A549 treated with RU486 at 1 μM for 4 hours (cell line): ENCODE measurements at places on chromosomes 12 and 14. TPM values are rescaled to one million over a fixed set of nuclear protein-coding genes. Genes with fewer than 3 reads are reported as not detected.

CCT2 gene
- total RNA-seq: 261 to 378 TPM (median 303 TPM) in 5 replicates

AKAP6 gene
- 0.15 to 0.96 TPM (median 0.70 TPM) in 5 replicates for total RNA-seq

BICDL1 gene
- 2.3 to 4.5 TPM (median 4.1 TPM) in 5 replicates for total RNA-seq

PHETA1 gene
- 5.4 to 9.9 TPM (median 8.4 TPM) in 5 replicates for total RNA-seq

GPRC5D gene
- not detected in 5 replicates for total RNA-seq

RERG gene
- 0.15 to 0.22 TPM (median 0.16 TPM) in 4 of 5 replicates, not detected in the other for total RNA-seq

TBX3 gene
- 20.5 to 30.0 TPM (median 27.8 TPM) in 5 replicates for total RNA-seq

PTHLH gene
- total RNA-seq: 33.7 to 38.2 TPM (median 35.7 TPM) in 5 replicates

IGF1 gene
- 0.30 TPM in 1 of 5 replicates, not detected in the others for total RNA-seq

MSI1 gene
- total RNA-seq: 0.59 to 1.6 TPM (median 1.4 TPM) in 5 replicates

NRXN3 gene
- total RNA-seq: 0.65 to 1.1 TPM (median 1.1 TPM) in 5 replicates

REP15 gene
- 0.12 to 0.65 TPM (median 0.40 TPM) in 4 of 5 replicates, not detected in the other for total RNA-seq

HSPB8 gene
- 13.0 to 20.4 TPM (median 16.5 TPM) in 5 replicates for total RNA-seq

SERPINA9 gene
- total RNA-seq: not detected in 5 replicates

HECTD1 gene
- 48.5 to 79.9 TPM (median 65.6 TPM) in 5 replicates for total RNA-seq

CCDC197 gene
- total RNA-seq: not detected in 5 replicates

BCL11B gene
- 0.16 to 0.30 TPM (median 0.30 TPM) in 5 replicates for total RNA-seq

BHLHE41 gene
- total RNA-seq: 0.66 to 2.2 TPM (median 0.87 TPM) in 5 replicates

DUSP6 gene
- total RNA-seq: 7.6 to 10.4 TPM (median 8.3 TPM) in 5 replicates

SMCO2 gene
- 0.21 TPM in 1 of 5 replicates, not detected in the others for total RNA-seq

CEP128 gene
- total RNA-seq: 4.7 to 5.9 TPM (median 5.6 TPM) in 5 replicates

HVCN1 gene
- total RNA-seq: 0.40 to 0.92 TPM (median 0.70 TPM) in 5 replicates

JAG2 gene
- 13.6 to 24.8 TPM (median 23.0 TPM) in 5 replicates for total RNA-seq

VTI1B gene
- total RNA-seq: 82.7 to 111 TPM (median 85.9 TPM) in 5 replicates

YEATS4 gene
- 30.4 to 47.8 TPM (median 34.9 TPM) in 5 replicates for total RNA-seq

LMNTD1 gene
- not detected in 5 replicates for total RNA-seq

OR4M1 gene
- total RNA-seq: not detected in 5 replicates

MIP gene
- not detected in 5 replicates for total RNA-seq

SERPINA1 gene
- 0.45 to 3.1 TPM (median 0.61 TPM) in 5 replicates for total RNA-seq

UNC79 gene
- 0.02 to 0.03 TPM in 2 of 5 replicates, not detected in the others for total RNA-seq

AQP6 gene
- total RNA-seq: not detected in 5 replicates

ACVRL1 gene
- total RNA-seq: 0.06 to 0.15 TPM (median 0.12 TPM) in 3 of 5 replicates, not detected in the others

KLHDC1 gene
- total RNA-seq: 0.17 to 0.76 TPM (median 0.36 TPM) in 5 replicates

OR10A7 gene
- total RNA-seq: not detected in 5 replicates

ITGB7 gene
- total RNA-seq: 0.23 to 0.59 TPM (median 0.45 TPM) in 5 replicates

RNF212B gene
- total RNA-seq: not detected in 5 replicates

SLC5A8 gene
- total RNA-seq: not detected in 5 replicates

BLTP3B gene
- 6.2 to 14.4 TPM (median 12.6 TPM) in 5 replicates for total RNA-seq

DEGS2 gene
- 0.95 to 1.7 TPM (median 1.3 TPM) in 5 replicates for total RNA-seq

NANOG gene
- not detected in 5 replicates for total RNA-seq

CAND1 gene
- 46.5 to 96.1 TPM (median 90.0 TPM) in 5 replicates for total RNA-seq
